NCI-H2029 treated with DMSO at 0.1 percent for 48 hours (cell line): ENCODE measurements at places on chromosomes 5 and 9.

DNA sequence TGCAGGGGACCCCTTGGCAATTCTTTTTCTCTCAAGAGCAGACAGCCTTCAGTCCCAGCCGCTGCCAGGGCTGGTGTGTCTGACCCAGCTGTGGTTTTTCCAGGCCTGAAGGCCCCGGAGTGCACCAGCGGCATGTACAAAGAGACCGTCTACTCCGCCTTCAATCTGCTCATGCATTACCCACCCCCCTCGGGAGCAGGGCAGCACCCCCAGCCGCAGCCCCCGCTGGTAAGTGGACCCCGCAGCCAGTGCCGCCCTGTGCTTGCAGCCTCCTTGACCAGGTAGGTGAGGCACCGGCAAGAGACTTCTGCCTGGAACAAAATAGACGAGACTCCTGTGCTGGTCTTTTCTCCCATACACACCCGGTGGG, 1.3 kb downstream of the TCF7 start:
- DNase-seq, result no peak

DNA sequence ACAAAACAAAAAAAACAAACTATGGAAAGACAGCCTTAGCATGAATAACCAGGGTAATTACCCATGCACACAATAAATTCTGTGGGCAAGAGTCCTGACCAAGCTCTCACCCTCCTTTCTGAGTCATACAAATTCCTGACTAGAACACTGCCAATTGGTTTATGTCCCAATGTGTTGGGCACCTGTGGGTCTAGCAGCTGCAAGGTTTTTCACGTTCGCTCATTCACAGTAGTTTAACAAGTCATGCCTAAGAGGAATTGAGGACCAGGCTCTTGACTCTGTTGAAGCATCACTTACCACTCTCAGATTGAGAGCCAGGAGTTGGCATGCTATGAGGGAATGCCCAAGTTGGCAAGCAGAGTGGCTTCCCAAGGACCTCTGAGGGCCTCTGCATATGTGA, 205.5 kb upstream of the SLC24A2 start:
- DNase-seq, result no peak

GRCh38 chr9:134503301-134504105, 138.1 kb upstream of the COL5A1 start:
- no peak for DNase-seq

- DNase-seq, result no peak
These were observed 27.1 kb downstream of the MAP1B start for GRCh38 chr5:72134226-72134899.

DNA sequence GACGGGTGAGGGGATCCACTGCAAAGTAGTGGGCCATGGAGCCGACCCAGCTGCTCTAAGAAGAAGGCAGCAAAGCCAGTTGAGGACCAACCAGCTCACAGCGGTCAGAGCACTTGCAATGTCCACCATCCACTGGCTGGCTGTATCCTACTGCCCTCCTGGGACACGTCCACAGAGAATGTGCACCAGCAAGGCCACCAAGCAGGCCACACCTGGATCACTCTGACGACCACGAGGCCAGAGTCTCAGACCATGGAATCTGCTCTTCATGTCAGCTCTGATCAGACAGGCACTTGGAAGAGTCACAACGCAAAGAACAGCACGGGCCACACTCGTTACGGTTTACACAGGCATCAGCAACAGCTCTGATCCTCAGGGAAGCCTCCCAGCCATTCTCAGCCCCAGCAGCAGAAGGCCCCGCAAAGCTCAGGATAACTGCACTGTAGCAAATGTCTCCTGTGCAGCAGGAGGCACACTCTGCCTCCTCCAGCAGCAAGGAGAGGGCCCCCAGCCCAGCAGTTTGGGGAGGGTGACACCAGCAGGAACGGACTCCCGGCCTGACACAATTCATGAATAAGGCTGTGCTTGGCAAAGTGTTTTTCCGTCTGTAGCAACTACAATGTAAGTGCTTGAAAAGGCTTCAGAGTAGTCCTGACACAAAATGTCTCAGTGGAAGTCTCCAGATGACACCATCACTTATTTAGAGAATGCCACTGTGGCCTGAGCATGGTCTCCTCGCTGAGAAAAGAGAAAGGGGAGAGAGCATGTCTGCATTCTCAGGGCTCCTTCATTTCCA, 15.7 kb downstream of the SEMA4D start:
- DNase-seq, result no peak

GRCh38 chr5:68010740-68011139, 204.8 kb upstream of the PIK3R1 start:
- DNase-seq, result no peak

GRCh38 chr5:32339878-32340277, 27.1 kb upstream of the MTMR12 start:
- no peak for DNase-seq

GRCh38 chr9:77085416-77085815, 66.0 kb downstream of the FOXB2 start:
- DNase-seq, result no peak

DNA sequence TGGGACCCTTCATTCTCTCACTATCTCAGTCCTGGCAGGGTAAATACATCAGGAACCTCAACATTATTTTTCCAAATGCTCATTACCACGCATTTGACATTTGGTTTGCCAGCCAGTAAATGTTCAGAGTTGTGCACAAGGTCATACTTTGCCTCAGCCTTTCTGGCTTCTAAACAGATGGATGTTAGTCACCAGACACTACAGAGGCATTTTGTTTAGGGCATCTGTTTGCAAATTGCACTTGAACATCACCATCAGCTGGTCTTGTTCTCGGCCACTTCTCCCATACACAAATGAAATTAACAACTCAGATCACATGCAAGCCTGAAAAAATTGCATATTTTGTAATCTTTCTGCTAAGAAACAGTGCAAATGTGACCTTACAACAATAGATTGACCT, 75.0 kb upstream of the SLC1A1 start:
- DNase-seq, result no peak
